ENCODE measurements at places on chromosomes 3 and 15.

- no peak for DNase-seq
These were observed 6.3 kb downstream of the CLK3 start for GRCh38 chr15:74621936-74622335.

- DNase-seq: no peak
These were observed 43.3 kb downstream of the CAPN3 start for GRCh38 chr15:42402455-42403205.

- DNase-seq: no peak
These were observed 201.2 kb upstream of the NSMCE3 start for GRCh38 chr15:29470794-29471193.

GRCh38 chr3:144544871-144545270 lies 573.2 kb downstream of the DIPK2A start:
- DNase-seq: peak; percentile 30

DNA sequence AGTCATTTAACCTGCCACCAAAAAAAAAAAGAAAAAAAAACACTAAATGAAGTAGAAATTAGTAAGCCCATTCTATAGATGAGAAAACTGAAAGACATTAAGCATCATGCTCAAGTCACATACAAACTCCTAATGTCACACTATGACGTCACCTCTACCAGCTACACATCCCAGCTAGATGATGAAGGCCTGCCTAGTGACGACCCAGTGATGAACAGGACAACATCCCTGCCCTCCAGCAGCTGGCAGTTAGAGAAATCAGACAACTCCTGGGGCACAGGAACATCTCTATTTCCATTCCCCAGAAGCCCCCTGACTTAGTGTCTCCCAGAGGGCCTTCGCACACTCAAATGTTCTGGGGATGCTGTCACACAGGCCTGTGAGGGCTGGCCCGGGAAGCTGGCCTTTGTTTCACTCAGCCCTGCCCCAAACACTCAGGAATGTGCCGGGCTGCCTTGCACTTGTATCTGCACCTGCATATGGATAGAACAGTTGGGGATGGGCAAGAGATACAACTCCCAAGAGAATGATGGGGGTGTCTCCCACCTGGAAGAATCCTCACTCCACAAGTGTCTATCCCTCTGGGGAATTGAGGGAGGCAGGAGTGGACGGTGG lies 7.0 kb upstream of the HAPLN3 start:
- no peak for DNase-seq

GRCh38 chr15:68379759-68380290 lies 52.1 kb downstream of the ITGA11 start:
- no peak for DNase-seq

GRCh38 chr3:134651347-134652041 lies 672 bp upstream of the KY start:
- DNase-seq: no peak

- DNase-seq: no peak
These were observed 243.4 kb downstream of the WNT5A start for GRCh38 chr3:55243678-55244077.

GRCh38 chr15:65804252-65804931 lies 12.3 kb upstream of the DENND4A start:
- DNase-seq: no peak

GRCh38 chr3:12229896-12230295 lies 59.0 kb upstream of the PPARG start:
- no peak for DNase-seq

All from brain (organoid and tissue), 16 donors.